Peyer's patch (tissue), 4 donors: ENCODE measurements at places on chromosomes 5 and 9. TPM values are rescaled to one million over a fixed set of nuclear protein-coding genes. Genes with fewer than 3 reads are reported as not detected.
A peak's percentile ranks its signal among the peaks of the same experiment; 100 is the strongest.

The RANBP3L gene
- not detected for total RNA-seq

The XPA gene
- total RNA-seq: 18.8 TPM

The GHR gene
- total RNA-seq: 1.8 TPM

DNA sequence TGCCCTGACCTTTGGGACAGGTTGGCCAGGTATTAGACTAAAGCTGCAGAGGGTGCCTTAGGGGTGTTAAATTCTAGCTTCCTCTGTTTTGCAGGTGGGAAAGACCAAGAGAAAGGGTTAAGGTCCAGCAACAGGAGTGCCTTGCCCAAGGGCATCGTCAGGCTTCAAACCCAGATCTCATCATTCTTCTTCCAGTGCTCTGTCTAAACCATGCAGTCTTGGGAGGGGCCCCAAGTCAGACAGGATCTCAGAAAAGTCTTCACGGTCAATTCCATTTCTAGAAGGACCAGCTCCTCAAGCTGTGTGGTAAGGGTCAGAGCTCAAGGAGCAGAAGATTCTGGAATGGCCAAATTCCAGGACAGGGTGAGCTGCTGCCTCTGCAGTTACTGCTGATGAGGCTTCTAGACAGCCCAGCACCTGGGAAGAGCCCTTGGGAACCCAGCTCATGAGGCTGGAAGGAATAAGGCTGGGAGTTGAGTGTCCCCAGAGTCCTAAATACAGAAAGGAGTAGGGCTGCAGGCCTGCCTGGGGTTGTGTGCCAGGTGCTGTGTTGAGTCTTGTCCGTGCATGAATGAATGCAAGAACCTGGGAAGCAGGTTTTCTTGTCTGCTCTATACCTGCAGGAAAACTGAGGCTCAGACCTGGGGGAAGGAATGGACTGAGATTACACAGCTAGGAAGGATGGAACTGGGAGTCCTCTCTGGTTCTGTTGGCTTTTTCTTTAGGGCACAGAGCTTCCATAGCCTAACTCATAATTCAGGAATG is 69.3 kb downstream of the WWC1 start:
- DNase-seq: no peak

DNA sequence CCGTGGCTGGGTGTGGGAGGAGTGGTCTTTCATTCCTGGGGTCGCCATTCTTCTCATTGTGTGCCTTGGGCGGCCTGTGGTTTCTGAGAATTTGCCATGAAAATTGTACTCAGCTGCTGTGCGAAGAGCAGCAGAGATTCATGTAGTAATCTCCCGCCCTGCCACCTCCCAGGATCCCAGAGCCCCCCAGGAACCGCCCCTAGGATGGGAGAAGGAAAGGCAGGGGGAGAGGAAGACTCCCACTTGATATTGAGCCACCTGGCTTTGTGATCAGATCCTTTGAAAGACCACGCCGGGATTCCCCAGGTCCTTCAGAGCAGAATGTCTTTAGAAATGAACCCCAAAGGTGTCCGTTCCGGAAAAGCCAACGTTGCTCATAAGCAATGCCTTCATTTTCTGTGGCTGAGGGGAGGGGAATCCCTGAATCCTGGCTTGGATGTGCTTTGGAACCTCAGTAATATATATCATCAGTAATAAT is 27.6 kb downstream of the NEURL1B start:
- no peak for DNase-seq

GRCh38 chr9:90469865-90470387 is 172.7 kb downstream of the DIRAS2 start:
- no peak for DNase-seq

DNA sequence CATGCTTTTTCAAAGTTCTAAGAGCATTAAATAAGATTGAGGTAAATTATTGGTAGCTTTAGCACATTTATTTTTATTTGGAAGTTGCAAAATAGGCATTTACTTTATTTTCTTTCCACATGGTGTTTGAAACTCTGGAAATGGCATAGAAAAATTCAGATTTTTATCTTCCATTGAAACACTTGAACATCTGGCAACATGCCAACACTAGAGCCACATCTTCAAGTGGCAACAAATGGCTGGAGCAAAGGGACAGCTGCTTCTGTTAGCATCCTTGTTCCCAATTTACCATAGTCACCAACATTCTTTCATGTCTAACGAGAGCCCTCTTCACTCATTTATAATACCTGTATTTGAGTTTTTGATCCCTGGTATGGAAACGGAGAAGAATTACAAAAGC is 539.9 kb downstream of the ZNF608 start:
- DNase-seq: no peak

DNA sequence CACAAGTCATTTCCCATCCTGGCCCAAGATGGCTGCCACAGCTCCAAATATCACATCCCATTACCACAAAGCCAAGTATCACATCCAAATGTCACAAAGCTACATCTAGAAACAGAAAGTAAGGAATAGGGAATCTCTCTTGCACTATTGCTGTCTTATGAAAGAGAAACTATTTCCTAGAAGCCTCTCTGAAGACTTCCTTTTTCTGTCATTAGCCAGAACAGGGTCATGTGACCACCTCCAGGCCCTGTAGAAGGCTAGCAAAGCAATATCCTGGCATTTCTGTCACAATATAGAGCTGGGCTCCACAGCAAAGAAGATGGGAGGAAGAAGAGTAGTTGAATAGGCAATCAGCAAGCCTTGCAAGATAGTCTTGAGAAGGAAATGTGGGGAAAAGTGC is 99.2 kb downstream of the SH3TC2 start:
- no peak for DNase-seq

GRCh38 chr5:10607666-10608073 is 43.8 kb downstream of the ANKRD33B start:
- peak; percentile 76 for DNase-seq

GRCh38 chr5:171363846-171364245 is 23.8 kb upstream of the NPM1 start:
- no peak for DNase-seq

The ZDHHC11B gene
- 46.0 TPM for total RNA-seq

DNA sequence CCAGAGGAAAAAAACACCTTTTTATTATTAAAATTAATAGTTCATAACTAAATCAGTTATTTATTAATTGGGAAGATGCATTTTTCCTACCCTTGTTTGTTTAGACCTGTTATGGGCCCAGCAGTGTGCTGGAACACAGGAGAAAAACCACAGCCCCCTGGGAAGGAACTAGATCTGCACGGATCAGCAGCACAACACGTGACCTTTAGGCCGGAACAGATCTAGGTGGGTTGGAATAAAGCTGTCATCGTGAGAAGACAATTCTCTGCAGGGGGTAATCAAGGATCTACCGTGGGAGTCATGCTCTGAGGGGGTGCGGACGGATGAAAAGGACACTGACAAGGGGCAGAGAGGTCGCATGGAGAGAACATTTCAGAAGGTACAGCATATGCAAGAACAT is 95.8 kb upstream of the SPATA31C2 start:
- DNase-seq: no peak

The SPINK4 gene
- total RNA-seq: 256 TPM

DNA sequence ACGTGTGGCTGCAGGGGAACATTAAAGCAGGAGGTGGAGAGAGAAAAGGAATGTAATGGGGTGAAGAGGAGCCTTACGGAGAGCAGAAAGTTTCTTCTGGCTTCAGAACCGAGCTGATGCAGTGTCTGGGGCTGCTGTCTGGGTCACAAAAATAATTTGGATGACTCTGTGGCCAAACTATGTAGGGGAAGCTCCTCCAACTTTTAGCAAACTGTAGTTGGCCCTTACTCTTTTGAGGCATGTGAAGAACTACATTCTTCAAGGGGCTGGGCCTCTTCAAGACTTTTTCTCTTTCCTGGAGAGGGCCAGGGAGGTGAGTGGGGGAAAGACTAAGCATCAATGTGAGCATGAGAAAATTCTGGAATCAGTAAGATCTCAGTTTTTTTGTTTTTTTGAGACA is 31.9 kb upstream of the SPARC start:
- no peak for DNase-seq

DNA sequence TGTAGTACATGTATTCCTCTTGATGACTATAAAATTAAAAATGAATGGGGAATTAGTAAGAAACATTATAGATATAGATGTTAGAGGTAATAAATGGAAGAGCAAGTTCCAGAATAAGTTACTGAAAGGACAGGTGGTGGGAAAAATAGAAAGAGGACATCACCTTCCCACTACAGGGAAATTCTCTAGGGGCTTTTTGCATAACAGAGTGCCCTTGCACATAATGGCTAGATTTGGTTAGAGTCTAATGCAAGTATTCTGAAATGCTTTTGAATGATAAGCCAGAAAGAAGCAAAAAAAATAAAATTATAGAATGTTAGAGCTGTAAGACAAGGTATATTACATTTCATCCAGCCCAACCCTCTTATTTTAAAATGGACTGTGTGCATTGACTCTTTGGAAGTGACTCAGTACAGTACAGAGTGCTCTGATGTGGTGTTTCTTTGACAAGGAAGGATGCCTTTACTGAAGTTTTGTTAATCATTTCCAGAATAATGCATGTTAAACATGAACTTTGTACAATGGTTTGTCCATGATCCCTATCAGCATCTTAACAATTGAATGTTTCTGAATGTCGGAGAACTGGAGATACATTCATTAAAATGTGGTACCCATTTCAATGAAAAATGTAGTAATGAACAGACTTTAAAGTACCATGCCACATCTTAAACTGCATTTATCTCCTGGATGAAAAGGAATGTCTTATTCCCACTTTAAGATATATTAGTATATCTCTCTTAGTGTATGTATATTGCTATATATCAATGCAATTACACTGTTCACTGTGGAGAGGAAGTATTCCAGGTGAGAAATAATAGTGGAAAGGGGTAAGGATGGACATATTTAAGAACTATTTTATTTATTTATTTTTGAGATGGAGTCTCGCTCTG is 391.1 kb downstream of the ADGRV1 start:
- DNase-seq: no peak

- peak; percentile 14 for DNase-seq
Measured at GRCh38 chr5:6753851-6754250, 40.6 kb downstream of the TENT4A start.

DNA sequence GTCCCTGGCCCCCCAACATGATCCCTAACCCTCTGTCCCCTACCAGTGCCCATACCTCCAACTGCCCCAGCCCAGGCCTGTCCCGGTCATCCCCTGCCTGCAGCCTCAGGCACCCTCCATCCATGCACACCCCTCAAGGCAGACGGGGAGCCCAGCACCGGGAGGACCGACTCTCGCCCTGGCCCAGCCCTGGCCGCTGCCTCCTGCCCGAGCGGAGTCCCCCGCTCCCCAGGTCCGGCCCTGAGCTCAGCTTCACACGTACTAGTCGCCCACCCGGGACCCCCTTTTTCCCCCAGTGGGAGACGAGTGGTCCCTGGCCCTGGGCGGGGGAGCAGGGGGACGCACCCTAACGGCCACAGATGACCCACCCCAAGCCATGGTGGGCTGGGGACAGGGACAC is 49.0 kb upstream of the UBAC1 start:
- no peak for DNase-seq

- no peak for DNase-seq
Measured at GRCh38 chr5:146291421-146292074, 47.1 kb upstream of the POU4F3 start.

The SHISAL2B gene
- total RNA-seq: not detected

- DNase-seq: no peak
Measured at GRCh38 chr5:36155291-36155690, 3.4 kb downstream of the SKP2 start.

DNA sequence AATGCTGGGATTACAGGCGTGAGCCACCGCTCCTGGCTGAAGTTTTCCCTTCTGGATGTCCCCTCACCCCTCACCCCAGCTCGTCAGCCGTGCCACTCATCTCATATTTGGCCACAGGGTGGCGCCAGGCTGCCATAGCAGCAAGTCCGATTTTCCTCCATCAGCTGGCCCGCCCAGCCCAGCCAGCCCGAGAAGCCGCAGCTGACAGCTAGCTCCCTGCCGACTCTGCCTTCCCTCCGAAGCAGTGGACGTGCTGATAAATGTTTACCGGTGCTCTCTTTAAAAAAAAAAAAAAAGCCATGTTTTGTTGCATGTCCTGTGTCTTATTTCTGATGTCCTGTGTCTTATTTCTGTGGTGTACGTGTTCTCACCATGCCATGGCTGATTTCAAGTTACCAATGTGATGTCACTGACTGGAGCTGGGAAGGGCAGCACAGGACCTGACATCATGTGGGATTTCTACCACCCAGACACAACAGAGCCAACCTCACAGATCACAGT is 58.3 kb downstream of the PFDN1 start:
- peak; percentile 84 for DNase-seq

- no peak for DNase-seq
Measured at GRCh38 chr9:21096172-21096900, 18.6 kb upstream of the IFNB1 start.

The HEMGN gene
- not detected for total RNA-seq

The PCDHGA9 gene
- 1.9 TPM for total RNA-seq

- DNase-seq: no peak
Measured at GRCh38 chr5:89047571-89047970, 164.6 kb upstream of the MEF2C start.

DNA sequence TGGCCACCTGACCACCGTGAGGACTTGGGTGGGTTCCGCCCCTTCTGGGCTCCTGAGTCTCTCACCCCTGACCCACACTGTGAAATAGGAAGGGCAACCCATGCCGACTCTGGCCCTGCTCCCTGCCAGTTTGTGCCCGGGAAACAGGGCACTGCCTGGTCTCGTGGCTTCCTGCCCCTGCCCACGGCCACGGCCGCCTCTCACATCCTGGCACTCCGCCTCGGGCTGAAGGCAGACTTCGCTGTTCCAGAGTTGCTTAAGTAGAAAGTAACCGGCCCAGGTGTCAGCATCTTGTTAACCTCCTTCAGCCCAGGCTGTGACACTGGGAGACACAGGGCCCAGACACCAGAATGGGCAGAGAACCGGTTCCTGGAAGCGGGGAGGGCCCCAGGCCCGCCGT is 68.7 kb upstream of the RNU6ATAC start:
- DNase-seq: no peak

GRCh38 chr9:126125992-126126409 is 200.6 kb upstream of the MVB12B start:
- no peak for DNase-seq

The PRLR gene
- 69.5 TPM for total RNA-seq

The GABRB2 gene
- 3.2 TPM for total RNA-seq

- peak; percentile 74 for DNase-seq
Measured at GRCh38 chr9:137169896-137170358, at the start of gene LRRC26. Gene LRRC26 (minus strand): TSS chr9:137170051. CDS start chr9:137169943, 108 bp downstream.

The MLANA gene
- total RNA-seq: not detected

The RABGAP1 gene
- total RNA-seq: 51.7 TPM

DNA sequence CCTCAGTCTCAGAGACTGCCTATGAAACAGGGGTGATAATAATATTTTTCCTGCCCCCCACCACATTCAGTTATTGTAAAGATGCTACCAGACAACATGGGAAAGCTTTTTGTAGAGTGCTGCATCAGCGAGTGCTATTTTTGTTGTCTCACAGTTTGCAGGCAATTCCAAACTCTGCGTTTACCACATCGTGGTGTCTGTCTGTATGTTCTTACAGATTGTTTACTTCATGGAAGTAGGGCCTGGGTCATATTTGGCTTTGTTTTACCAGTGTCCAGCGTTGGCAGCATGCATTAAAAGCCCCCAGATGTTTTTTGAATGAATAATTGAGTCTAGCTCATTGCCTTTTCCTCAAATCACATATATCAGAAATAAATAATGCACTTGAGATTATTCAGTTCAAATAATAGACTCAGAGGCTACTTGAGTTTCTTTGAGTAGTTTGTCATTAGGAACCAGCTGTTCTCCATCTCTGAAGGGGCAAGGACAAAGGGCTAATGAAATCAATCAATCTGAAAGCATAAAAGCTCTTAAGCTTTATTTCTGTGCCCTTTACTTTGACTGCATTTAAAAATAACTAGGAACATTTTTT is 243.7 kb downstream of the CWC27 start:
- no peak for DNase-seq

GRCh38 chr5:135964670-135965320 is 10.0 kb upstream of the LECT2 start:
- DNase-seq: no peak
